Endothelial cell of umbilical vein (primary cell): ENCODE measurements at places on chromosomes 3 and 15.

DNA sequence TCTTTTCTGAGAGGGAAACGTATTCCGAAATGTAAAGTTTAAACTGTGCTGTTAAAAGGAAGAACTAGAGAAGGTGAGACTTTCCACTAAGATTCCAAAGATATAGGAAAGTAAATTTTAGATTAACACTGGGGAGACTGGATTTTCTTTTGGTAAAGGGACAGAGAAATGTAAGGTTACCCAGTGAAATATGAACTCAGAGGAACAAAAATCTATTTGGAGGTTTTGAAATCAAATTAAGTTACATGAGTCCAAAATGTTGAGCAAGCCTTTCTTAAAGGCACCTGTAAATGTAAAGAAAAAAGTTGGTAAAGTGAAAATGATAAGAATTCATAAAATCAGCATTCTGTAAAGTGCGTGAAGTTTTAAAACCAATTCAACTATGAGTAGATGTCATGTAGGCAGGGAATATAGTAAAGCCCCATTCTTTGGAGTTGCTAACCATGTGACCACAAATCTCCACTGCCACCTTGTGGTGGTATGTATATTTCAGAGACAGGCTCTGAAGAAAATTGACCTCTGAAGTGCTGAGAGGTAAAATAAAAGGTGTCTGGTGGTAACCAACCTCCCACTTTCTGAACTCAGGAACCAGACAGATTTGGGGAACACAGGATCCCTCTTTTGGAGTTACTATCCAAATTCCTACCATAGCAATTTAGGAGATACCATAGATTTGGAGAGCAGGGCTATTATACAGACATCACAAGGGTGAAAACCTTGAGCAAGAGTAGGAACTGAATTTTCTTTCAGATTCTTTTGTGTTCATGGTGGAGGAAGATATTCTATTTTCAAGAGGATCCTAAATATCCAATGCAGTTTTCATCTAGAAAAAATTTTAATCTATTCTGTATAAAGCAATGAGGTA, 215.3 kb downstream of the ROBO2 start:
- DNase-seq, result peak; percentile 26

GRCh38 chr3:150098621-150099020, 127.9 kb upstream of the PFN2 start:
- no peak for DNase-seq

DNA sequence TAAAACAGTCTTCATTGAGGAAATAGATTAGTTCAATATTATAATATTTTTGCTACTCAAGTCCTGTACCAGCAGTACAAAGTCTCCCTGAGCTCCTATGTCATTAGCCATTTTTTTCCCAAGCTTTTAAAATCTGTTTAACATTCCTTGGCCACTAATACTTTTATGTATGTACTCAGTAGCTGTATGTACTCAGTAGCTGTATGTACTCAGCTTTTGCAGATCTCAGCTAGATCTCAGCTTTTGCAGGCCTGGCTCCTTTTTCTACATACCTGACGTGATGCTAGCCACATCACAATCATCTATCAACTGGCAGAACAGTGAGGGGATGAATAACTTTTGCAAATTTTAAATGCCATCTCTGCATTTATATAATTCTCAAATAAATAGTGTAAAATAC, 13.8 kb downstream of the SLC9C1 start:
- DNase-seq, result no peak

GRCh38 chr3:72492240-72492639, 356.0 kb downstream of the SHQ1 start:
- DNase-seq, result no peak

DNA sequence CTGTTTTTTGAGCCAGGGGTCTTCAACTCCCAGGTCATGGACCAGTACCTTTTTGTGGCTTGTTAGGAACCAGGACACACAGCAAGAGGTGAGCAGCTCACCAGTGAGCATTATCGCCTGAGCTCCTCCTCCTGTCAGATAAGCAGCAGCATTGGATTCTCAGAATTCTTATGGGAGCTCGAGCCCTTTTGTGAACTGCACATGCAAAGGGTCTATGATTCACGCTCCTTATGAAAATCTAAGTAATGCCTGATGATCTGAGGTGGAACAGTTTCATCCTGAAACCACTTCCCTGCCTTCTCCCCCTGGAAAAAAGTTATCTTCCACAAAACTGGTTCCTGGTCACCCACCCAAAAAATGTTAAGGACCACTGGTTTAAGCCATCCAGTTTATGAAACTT, 1047.6 kb downstream of the OTOL1 start:
- no peak for DNase-seq

DNA sequence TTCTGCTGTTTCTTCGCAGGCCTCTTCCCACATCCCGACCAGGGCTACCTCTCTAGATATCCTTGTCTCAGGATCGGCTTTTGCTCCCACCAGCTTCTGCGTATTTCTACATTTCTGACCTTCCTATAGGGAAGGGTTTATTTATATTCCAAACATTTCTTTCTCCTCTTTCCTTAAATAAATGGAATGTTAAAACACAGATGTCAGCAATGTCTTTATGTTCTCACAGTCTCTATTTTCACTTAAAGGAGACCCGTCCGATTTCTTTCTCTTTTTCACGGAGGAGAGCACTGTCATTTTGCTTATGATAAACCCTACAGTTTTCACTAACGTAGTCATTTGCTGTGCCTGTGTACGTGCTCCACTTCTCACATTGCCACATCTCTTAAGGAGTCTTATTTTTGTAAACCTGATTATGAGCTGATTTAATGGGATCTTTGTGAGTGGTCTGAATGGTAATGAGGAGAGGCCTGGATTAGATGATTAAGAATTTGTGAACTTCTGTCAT, 630 bp downstream of the KIF15 start:
- DNase-seq, result no peak

GRCh38 chr15:62573876-62574275, 408.8 kb upstream of the C2CD4B start:
- no peak for DNase-seq

- no peak for DNase-seq
These were observed 41.5 kb downstream of the GPD1L start for GRCh38 chr3:32147933-32148332.

DNA sequence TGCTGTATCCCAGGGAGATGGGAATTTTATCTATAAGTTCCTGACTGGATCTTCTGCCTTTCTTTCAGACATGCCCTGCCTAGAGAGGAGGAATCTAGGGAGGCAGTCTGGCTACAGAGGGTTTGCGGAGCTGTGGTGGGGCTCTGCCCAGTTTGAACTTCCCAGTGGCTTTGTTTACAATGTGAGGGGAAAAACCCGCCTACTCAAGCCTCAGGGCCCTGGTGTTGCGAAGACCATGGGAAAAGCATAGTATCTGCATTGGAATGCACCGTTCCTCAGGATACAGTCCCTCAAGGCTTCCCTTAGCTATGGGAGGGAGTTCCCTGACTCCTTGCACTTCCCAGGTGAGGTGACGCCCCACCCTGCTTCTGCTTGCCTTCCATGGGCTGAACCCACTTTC, 168.7 kb downstream of the TMEM108 start:
- no peak for DNase-seq

DNA sequence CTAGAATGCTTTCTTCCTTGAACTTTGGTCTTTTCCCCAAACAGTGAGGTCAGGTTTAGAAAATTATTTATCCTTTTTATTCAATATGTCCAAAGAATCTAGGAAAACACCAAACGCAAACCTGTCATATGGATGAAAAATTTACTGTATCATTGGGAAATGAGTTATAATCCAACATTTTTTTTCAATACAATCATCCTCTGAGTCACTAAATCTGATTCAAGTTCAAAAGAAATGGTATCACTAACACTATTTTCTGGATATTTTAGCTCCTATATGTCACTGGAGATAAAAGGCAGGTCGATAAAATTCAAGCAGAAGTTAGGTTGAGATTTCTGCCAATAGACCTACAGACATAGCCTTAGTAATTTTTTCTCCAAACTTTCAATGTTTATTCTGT, 591.6 kb upstream of the AGTR1 start:
- no peak for DNase-seq

DNA sequence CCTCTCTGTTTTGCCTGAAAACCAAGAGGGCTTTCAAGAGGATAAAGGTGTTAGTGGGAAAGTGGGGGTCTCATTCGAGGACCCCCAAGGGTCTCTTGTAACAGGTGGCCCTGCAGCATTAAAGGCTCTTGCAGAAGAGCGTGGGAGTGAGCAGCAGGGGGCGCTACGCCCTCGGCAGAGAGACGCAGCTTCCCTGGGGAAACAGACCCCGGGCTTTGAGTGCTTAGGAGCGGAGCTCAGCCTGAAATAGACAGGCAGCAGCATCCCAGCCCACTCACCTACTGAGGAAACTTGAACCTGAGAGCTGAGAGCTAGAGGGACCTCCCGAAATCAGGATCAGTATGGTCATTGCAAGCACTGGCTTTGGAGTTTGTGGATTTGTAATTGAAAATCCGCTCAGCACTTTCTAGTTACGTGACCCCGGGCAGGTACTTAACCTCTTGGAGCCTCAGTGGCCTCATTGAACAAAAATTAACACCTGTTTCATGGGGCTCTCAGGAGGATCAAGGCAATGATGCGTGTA, 25.7 kb downstream of the RPLP1 start:
- peak; percentile 48 for DNase-seq

DNA sequence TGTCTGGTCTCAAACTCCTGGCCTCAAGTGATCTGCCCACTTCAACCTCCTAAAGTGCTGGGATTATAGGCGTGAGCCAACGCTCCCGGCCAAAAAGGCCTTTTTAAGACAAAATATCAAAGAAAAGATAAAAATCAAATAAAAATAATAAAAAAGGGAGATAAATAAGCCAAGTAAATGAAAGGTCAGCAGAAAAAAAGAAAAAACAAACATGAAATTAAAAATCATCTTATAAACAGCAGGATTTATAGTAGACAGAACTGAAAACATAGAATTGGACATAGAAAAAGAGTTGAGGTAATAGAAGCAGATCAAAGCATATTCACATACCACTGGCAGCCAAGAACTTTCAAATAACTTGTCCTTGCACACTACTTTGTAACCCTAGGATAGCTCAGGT, 983.4 kb downstream of the ROBO2 start:
- no peak for DNase-seq

DNA sequence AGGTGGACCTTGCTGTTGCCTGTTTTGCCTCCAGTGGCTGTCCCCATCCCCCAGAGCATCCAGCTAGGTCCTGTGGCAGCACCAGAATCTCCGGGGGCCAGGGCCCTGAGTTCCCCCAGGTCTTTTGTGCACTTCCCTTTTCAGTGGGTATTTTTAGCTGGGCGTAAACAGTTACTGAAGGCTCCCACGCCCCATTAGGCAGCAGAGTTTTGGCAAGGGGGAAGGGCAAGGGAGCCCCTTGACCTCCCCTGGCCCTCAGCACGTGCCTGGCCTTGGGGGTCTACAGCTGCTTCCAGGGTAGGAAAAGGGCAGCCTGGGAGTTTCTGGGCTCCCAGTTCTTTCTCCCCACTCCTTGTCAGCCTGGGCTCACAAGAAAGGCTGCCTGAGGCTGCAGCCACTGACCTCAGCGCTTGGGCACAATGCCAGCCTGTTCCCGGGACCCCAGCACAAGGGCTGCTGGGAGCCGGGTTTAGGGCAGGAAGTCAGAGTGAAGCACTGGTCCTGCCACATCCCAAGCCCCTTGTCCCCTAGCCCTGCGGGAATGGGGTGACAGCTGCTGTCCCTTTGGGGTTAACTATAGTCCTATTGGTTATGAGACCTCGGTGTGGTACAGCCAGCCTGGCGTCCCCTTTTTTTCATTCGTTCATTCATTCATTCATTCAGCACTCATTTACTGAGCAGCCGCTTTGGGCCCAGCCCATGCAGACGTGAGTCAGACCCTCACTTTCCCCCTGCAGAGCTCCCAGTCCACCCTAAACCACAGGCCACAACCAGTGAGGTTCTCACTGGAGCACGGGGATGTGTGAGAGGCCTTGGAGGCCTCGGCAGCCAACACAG, 8.4 kb downstream of the CSK start:
- no peak for DNase-seq

DNA sequence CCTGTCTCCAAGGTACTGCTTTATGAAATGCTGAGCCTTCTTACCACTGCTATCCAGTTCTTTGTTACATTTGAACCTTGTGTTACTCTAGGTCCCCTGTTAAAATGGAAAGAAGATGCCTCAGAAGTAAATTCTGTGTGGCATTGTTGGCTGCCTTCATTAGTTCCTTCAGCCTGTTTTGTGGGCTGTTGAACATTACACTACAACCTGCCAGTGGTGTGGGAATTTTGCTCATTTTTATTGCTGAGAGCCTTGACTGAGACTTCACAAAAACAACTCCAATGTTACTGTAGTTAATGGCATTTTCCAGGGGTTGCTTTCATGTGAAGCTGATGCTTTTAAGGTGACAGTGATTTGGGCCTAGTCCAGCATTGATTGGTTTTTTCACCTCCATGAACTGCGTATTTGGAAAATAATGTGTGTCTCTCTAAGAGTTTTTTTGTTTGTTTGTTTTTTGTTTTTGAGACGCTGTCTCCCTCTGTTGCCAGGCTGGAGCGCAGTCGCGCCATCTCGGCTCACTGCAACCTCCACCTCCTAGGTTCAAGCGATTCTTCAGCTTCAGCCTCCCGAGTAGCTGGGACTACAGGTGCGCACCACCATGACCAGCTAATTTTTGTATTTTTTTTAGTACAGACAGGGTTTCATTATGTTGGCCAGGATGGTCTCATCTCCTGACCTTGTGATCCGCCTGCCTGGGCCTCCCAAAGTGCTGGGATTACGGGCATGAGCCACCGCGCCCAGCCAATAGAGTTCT, 4.3 kb downstream of the MAPK6 start:
- DNase-seq, result no peak

DNA sequence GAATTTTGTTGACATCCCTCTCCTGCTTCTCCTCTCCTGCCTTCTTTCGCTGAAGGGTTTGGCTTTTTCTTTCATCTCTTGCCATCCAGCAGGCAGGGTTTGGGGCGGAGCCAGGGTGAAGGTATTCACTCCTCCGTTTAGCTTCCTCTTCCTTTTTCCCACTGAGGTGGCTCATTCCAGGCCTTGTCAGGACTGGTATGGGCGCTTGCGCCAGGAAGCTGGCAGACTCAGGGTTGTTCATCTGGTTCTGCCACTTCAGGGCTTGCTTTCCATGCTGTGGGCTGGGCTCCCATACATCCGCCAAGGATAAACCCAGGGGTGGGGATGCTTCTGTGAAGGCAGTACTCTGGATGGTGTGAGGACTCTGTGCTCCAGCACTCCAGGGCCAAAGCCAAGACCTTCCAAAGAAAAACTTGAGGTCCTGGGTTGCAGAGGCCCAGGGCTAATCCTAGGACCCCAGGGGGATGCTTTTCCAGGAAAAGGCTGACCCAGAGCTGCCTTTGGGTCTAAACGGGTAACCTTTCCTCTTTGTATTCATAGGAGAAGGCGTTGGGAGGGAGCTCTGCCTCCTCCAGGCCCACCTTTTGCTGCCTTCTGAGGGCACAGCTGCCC, 7.7 kb upstream of the AMOTL2 start:
- no peak for DNase-seq
